ENCODE measurements at places on chromosomes 2 and 18.

DNA sequence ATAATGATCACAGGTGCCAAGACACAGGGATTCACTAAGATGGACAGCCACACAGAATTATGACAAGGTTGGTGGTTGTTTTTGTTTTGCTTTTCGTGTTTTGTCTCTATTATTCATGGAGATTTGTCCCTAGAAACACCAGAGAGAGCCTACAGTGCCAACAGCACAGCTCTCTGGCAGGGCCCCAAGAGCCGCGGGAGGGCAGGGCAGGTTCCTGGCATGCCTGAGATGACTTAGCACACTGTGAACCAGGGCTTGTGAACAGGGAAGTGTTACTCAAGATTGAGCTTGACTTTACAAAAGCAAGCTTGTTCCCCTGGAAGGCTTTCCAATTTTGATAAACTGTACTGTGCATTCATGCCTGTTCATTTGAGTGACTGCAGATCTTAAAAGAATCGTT is 437.4 kb upstream of the SALL3 start:
- H3K4me3 ChIP-seq: no peak overlapping the region
- no peak overlapping the region for H3K27ac ChIP-seq
- no peak for DNase-seq
- H3K4me1 ChIP-seq: no peaks in the 10 kb centered on the region
- H3K27me3 ChIP-seq: no peaks in the 10 kb centered on the region
- H3K36me3 ChIP-seq: no peaks in the 10 kb centered on the region

GRCh38 chr18:23049698-23050373 is 85.4 kb upstream of the CABLES1 start:
- no peak for DNase-seq
- no peaks in the 10 kb centered on the region for H3K36me3 ChIP-seq
- H3K27ac ChIP-seq: no peak overlapping the region
- no peak overlapping the region for H3K4me3 ChIP-seq
- H3K4me1 ChIP-seq: no peaks in the 10 kb centered on the region

DNA sequence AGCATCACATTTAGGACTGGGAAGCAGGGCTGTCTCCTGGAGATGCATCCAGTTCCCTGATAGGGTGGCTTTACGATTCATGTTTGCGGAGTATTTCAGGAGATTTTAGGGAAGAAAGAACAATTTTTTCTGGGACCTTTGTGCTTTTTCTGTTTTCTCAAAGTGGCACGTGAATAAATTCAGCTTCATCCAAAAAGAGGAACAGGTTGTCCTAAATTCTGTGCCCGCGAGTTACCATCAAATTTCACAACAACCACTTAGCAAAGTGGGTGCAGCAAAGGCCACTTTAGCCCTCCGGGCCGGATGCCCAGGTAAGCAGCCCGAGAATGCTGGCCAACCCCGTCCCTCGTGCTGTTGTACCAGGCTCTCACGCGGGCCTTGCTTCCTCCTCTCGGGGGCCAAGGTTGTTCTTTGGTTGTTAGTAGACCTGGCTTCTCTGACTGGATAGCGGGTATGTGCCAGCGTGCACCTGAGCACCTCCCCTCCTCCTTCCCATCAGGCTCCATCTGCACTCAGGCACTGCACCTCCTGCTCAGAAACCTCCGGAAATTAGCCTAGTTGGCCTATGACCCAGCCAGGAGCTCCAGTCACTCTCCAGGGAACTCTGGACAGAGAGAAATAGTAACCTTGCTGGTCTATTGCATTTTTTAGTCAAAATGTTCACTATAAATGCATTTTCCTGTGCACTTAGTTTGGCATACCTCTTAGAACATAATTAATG is 83.0 kb downstream of the CMPK2 start:
- no peak for DNase-seq
- H3K36me3 ChIP-seq: no peaks in the 10 kb centered on the region
- no peaks in the 10 kb centered on the region for H3K27me3 ChIP-seq
- no peaks in the 10 kb centered on the region for H3K4me1 ChIP-seq

GRCh38 chr2:126653109-126653508 is 2.8 kb upstream of the GYPC start:
- peaks cover 11% of the 10 kb centered on the region for H3K4me1 ChIP-seq
- DNase-seq: no peak
- no peaks in the 10 kb centered on the region for H3K36me3 ChIP-seq
- no peaks in the 10 kb centered on the region for H3K27me3 ChIP-seq
- H3K27ac ChIP-seq: no peak overlapping the region

DNA sequence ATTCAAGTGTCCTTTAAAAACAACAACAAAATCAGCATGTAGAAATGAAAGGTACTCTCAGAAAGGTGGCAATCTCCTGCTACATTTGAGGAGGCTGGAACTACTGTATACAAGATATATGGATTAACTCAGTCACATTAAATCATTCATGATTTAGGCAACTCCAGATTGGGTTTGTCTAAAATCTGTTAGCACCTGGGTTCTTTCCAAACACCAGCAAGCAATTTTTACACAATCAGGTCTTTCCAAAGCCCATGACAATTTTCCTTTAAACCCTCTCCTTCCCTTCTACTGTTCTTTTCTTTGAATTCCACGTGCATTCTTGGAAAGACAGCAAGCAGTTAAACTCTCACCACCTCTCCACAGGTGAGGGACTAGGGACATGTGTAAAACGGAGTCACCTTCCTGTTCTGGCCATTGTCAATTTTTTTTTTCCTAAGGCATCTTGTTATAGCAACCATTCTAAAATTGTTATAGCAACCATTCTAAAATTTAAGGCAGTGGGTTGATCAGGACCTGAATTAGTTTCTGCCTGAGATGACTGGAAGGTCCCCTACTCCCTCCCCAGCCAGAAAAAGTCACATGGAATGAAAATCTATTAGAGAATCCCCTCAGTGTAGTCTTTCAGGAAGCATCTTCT is 113.9 kb downstream of the ANKRD44 start:
- H3K27ac ChIP-seq: no peak overlapping the region
- no peaks in the 10 kb centered on the region for H3K4me1 ChIP-seq

DNA sequence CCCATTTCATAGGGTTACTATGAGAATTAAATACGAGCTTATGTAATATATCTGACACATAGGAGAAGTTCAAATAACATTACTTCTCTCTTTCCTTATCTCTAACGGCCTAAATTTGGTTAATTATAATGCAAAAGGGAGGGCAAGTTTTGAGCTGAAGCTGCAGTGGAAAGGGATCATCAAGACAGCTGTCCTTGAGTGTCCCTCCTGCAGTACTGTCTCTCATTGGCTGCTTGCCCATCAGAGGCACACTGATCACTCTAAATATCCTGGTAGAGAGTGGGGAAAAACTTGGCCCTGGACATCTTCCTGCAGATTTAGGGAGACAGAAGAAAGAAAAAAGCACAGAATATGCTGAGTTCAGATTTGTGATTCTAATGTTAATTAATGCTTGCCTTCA is 186.0 kb downstream of the CAMKMT start:
- H3K27me3 ChIP-seq: no peaks in the 10 kb centered on the region
- no peak overlapping the region for H3K4me3 ChIP-seq
- H3K27ac ChIP-seq: no peak overlapping the region
- peaks cover 25% of the 10 kb centered on the region for H3K4me1 ChIP-seq
- H3K36me3 ChIP-seq: no peaks in the 10 kb centered on the region

DNA sequence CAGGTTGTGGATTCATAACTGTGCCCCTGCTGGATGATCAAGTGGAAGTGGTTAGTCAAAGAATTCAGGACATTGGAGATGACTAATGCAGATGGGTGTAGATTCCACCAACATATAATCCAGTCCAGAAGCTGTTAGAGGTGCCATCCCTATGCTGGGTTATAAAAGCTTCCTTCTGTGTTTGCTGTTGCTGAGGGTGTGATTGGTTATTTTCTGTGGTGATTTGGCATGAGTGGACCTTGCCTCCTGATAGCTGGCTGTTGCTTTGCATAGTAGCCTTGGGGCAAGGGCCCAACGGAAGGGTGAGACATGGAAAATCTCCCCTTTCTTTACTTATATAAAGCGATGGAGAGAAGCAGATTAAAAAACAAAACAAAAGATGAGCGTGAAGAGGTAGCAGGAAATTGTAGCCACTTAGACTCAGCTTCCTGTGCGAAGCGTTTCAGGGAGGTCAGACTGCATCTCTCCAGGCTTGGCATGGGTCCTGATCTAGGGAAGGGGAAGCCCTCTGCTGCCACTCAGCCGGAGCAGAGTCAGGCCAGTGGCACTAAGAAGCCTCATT is 190.4 kb downstream of the FMNL2 start:
- no peak overlapping the region for H3K4me3 ChIP-seq
- DNase-seq: no peak

GRCh38 chr2:237509905-237510304 is 22.9 kb downstream of the MLPH start:
- no peaks in the 10 kb centered on the region for H3K27me3 ChIP-seq
- peaks cover 9% of the 10 kb centered on the region for H3K36me3 ChIP-seq
- peaks cover 16% of the 10 kb centered on the region for H3K4me1 ChIP-seq
- no peak for DNase-seq
